Esophagus muscularis mucosa (tissue), 4 donors: ENCODE measurements at places on chromosomes 13 and 19. TPM values are rescaled to one million over a fixed set of nuclear protein-coding genes. Genes with fewer than 3 reads are reported as not detected.

DNA sequence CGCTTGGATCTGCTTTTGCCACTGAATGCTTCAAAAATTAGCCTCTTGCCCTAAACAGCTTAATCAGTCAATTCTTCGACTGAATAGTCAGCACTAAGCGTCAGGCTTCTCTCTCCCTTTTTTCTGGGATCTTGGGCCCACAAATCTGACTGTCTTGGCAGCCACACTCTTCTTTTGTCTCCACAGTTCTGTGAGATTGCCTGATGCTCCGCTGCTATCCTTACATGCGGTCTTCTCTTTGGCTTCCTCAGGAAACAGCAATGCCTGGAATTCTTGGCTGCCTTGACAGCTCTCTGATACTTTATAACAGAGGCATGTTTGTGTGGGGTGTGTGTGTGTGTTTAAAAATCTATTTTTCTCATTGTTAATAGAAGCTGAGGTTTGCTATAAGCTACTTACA is 32.6 kb downstream of the ERCC5 start:
- DNase-seq, result no peak

- no peak for DNase-seq
Observed at GRCh38 chr13:86052141-86052540, 252.9 kb upstream of the SLITRK6 start.

- no peak for DNase-seq
Observed at GRCh38 chr19:36032251-36033104, at the start of gene CLIP3. Gene CLIP3 (minus strand): TSS chr19:36032873. CDS start chr19:36032357, 516 bp downstream.

DNA sequence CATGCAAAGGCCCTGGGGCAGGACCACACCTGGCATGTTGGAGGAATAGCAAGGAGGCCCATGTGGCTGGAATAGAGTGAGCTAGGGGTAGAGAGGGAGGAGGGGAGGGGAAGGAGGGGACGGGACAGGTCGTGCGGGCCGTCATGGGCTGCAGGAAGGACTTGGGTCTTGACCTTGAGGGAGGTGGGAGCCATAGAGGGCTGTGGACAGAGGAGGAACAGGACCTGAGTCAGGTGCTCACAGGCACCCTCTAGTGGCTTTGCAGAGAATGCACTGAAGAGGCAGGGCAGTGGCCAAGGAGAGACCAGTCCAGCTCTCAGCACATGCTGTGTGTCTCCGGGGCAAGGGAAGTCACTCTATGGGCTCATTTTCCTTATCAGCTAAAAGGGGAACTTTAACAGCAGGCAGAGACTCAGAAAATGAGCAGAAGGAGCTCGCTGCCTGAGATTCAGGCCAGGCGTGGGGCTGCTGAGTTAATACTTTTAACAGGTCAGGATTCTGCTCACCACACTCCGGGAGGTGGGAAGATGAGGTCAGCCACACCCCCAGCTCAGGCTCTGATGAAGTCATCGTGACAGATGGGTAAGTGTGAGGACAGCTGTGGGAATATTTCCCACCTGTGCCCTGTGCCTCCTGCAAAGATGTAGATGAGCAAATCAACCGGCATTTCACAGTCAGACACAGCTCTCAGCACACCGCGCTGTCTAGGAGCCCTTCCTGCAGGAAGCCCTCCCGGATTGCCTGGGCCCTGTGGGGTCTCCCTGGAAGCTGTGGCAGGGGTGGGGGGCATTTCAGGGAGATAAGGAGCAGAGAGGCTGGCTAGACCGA is 6.0 kb upstream of the TNFAIP8L1 start:
- DNase-seq, result no peak

DNA sequence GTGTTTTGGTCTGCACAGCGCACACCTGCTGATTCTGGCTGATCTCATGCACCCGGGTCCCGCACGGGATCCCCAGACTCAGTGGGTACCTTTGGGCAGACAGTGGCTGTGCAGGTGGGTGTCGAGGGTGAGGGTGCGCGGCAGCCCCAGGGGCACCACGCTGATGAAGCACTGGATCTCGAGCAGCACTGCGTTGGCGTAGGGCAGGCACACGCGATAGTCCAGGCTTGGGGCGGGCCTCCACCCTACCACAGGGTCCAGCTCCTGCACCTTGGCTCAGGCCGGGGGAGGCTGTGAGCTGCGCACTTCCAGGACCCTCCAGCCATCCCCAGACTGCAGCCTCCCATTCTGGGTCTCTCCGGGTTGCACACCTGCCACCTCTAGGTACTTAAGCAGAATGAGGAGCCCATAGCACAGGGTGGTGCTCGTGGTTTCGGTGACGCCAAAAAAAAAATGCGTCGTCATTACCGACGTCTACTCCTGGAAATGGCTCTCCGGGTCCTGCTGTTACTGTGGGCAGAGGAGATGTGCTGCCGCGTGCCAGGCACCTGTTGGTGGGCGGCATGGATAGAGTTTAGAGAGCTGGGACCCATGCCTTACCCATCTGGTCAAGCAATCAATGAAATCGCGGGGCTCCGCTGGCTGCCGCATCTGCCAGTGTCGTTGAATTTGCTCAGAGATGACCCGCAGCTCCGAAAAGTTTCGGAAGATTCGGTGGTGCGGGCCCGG is 10.5 kb downstream of the EGLN2 start:
- no peak for DNase-seq

GRCh38 chr13:30429235-30429634 is 6.9 kb downstream of the UBE2L5 start:
- DNase-seq, result no peak

DNA sequence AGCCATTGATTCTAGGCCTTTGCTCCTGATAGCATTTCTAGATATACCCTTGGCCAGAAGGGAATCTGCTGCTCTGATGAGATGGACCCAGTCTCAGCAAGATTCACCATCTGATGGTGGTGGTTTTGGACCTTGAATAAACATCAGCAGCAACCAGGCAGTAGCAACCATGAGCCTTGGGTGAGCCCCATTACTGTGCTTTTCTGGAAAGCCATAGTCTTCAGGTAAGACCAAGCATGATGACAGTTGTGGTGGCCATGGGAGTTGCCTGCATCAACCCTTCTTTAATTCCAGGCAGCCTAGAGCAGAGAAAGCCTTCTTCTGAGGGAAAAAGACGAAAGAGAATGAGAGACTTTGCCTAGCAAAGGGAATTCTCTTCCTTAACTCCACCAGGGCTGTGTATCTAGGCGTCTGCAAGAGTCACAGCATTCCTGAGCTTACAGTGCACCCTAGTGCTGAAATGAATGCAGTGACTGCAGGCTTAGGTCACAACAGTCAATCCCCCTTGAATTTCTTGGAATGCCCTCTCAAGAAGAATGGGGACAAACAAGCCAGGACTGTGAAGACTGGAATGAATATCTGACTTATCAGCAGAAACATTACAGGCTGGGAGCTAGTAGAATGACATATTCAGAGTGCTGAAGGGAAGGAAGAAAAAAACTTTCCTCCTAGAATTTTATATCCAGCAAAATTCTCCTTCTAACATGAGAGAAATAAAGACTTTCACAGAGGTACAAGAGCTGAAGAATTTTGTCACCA is 942.4 kb upstream of the PCDH20 start:
- no peak for DNase-seq

- no peak for DNase-seq
Observed at GRCh38 chr19:33241530-33242101, 16.0 kb upstream of the SLC7A10 start.

DNA sequence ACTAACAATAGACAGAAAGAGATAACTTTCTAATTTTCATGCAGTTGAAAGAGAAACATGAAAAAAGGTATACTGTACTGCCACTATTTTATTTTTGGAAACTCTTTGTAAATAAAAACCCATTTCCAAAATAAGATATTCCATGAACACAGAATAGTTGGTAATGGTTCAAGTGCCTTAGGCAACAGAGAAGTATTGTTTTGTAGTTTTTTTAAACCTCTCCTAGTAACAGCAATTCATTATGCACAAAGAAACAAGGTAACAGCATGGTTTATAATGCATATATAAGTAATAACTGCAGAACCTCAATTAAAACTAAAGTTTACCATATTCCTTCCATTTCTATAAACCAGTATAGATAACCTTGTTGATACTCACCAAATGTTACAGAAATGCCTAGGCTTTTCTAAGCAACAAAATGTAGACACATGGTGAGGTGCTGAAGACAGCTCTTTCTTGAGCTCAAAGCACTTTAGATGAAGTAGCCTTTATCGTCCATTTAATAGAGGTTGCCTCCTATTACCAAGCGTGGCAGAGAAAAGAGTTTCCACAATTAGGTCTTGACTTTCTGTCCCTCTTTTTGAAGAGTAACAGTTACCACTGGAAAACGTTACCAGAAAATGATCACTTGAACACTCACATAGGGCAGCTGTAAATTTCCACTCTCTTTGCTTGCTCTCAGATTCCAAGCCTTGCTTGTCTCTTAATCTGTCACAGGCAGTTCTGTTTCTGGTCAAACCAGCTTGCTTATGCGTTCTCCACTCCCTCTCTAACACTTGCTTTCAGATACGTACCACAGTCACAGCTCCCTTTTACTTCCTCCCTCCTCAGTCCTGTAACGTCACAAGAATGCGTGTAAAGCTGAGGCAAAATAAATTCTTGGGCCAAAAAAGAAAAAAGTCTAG is 42.9 kb downstream of the CAB39L start:
- DNase-seq, result no peak

DNA sequence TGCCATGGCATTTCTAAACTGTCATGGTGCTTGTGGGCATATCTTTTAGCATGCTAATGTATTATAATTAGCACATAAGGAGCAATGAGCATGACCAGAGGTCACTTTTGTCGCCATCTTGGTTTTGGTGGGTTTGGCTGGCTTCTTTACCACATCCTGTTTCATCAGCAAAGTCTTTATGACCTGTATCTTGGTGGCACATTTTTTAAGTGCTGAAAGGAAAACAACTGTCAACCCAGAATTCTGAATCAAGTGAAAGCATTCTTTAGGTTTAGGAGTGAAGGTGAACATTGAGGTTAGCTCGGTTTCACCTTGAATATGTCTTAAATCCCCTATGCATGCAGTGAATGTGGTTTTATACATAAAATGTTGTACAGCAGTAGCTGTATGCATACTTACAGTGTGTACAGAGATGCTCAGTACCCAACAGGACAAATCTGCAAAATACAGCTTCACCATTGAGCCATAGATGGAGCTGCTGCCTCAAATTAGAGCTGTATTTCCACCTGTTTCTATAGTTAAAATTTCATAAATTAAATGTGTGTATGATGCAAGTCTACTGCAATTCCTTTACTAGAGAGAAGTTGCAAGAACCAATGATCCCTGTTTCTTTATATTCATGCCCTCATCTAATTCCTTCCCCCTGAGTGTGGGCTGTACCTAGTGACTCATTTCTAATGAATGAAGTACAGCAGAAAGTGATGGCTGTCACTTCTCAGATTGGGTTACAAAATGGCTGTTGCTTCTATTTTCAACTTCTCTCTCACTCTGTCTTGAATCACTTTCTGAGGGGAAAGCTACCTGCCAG is 25.2 kb upstream of the IGSF23 start:
- no peak for DNase-seq

DNA sequence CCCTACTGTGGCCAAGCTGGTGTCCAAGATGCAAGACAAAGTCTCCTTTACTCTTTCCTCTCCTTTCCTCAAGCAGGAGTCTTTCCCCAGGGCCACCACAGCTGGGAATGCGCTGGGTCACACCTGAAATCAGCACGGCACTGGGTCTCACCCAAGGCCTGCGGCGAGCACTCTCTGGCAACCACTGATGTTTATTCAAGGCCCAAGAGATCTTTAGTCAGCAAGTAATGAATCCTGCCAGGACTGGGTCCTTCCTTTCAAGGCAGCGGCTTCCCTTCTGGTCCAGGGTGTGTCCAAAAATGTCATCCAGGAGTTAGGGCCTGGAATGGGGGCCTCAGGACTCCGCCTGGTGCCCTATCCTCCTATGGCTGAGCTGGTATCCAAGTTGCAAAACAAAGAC is 24.1 kb downstream of the BLOC1S3 start:
- no peak for DNase-seq

- DNase-seq, result no peak
Observed at GRCh38 chr13:104314926-104315535, 1248.8 kb upstream of the SLC10A2 start.

DNA sequence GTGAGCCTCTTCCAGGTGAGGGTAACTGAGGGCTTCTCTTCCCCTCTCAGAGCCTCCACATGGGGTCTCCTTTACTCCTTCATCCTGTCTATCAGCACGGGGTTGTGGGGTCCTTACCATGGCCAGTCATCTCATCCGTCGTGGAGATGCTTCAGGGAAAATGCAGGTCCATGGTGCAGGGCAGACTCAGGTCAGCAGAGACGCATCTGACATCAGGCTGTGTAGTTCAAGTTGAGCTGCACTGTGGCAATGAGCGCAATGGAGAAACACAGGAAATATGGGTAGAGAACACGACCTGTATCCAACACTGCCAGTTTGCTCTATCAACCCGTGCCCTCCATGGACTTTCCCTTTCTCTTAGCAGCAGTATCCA is 13.9 kb downstream of the LILRA5 start:
- no peak for DNase-seq

DNA sequence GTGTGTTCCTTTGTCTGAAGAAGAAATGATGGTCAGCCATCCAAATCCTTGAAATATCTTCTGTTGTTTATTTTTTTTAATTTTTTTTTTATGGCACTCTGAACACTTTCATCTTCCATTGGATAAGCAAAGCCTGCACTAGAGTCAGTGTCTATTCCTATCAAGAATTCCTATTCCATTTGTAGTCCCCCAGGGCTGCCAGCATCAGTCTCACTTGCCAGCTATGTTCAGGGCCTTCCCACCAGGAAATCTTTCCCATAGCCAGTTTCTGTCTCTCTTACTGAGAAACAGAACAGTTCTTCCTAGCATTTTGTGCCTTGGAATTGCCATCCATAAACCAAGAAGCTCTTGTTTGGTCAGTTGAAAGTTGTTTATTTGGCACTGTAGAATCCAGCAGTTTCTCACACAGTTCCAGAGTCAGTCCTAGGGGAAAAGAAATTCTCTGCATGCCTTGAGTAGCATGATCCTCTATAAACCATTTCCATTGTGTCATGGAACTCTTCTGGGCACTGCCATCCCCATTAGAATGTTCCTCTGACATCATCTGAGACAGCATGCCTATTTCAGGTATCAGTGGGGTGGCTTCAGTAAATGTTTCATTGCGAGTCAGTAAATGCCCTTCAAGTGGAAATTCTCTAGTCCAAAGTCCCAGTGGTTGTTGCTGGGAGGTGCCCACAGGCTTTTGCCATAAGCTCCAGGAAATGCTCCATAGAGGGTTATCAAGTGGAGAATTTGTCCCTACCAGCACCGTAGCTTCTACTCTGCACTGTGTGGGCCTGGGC is 18.7 kb upstream of the SPRYD7 start:
- no peak for DNase-seq

DNA sequence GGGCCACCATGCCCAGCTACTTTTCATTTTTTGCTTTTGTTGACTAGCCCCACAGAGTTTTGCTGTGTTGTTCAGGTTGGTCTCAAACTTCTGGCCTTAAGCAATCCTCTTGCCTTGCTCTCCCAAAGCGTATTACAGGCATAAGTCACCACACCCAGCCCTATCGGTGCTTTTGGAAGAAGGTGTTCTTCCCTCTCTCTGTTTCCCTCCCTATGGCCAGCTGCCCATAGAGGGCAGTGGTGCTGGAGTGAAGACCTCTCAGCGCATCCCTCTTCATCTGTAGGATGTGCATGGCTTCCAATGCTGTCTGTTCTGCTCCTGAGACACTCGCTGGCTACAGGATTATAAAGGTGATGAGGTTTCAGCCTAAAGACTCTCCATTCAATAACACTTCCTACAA is 1.3 kb upstream of the CD22 start:
- DNase-seq, result no peak

NLRP9 gene
- not detected for total RNA-seq

EFNA2 gene
- not detected for total RNA-seq

CALR3 gene
- not detected for total RNA-seq

POP4 gene
- total RNA-seq, result 69.6 TPM
